ENCODE measurements at places on chromosomes 2 and 18. TPM values are rescaled to one million over a fixed set of nuclear protein-coding genes. Genes with fewer than 3 reads are reported as not detected.

- DNase-seq: no peak
These were observed 82.6 kb downstream of the EN1 start for GRCh38 chr2:118764855-118765254.

The RAD51AP2 gene
- not detected for total RNA-seq

- no peak for DNase-seq
These were observed 93.9 kb downstream of the ZNF804A start for GRCh38 chr2:184692141-184692734.

The DPYSL5 gene
- total RNA-seq: not detected

GRCh38 chr18:36630917-36631316 is 197.9 kb downstream of the TPGS2 start:
- DNase-seq: no peak

DNA sequence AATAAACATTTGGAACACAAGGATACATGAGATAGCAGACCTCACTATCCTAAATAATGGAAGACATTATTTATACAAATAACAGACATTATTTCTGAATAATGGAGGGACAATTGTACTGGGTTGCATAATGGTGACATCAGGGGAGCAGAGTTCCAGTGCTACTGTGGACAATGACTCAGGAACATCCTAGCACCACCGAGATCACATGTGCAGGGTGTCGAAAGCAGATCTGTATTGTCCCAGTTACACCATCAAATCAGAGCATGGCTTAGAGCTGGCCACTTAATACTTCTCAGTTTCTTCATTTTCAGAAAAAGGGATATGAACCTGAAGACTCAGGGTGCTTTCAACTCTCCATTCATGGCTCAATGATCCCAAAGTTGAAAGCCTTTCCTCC is 249.1 kb upstream of the RBMS1 start:
- DNase-seq: peak; percentile 69

DNA sequence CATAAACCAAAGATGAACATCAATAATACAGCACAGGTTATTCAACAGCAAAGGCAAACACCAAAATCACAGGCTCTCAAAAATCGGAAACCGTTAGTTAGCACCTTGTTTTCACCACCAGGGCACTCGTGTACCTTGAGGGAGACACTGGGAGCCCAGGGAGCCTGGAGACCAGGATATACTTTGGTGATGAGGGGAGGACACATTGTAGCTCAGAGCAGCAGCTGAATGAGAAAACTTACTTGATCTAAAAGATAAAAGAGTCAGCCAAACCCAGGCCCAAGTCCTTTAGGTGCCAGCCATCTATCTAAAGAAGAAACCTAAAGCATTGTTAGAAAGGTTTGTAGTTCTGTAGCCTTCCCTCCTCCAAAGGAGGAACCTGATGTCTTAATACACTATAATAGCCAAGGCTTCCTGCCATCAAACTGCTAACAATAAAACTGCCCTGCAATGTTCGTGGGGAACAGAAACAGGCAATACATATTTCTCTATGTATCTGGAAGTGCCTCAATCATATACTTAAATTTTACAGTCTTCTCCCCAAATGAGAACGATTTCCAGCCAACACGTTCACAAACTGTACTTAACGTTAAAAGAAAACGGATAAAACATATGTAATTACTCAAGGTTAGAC is 19.3 kb downstream of the BCL11A start:
- DNase-seq: no peak

- DNase-seq: no peak
These were observed 118.1 kb upstream of the SLC39A10 start for GRCh38 chr2:195538937-195539336.

DNA sequence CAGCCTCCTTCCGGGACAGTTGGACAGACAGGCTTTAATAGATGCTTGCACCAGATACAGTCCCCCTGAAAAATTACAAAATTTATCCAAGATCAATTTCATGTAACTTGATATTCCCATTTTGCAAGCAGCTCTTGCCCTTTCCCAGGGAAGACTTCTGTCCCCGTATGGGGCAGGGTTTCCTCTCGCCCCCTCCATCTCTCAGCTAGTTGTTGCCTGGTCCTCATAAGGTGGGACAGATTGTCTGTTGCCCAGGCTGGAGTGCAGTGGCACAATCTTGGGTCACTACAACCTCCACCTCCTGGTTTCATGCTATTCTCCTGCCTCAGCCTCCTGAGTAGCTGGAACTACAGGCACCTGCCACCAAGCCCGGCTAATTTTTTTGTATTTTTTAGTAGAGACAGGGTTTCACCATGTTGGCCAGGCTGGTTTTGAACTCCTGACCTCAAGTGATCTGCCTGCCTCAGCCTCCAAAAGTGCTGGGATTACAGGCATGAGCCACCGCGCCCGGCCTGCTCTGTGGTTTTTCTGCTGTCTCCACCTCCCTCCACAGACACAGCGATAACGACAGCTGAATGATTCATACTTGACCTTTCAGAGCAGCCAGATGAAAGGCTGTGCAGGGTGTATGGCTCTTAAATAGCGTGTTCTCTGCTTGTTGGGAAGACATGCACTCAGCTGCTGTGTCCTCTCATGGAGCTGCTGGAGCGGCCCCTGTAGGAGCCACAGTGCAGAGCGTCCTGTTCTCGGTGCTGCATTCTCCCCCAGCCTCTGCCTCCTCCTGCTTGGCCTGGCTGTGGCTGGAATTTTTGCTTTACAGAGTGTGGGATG is 61.4 kb downstream of the TTC39C start:
- peak; percentile 84 for DNase-seq

- DNase-seq: no peak
These were observed 39.2 kb downstream of the TRIP12 start for GRCh38 chr2:229882583-229882982.

The TSPYL6 gene
- total RNA-seq: not detected

DNA sequence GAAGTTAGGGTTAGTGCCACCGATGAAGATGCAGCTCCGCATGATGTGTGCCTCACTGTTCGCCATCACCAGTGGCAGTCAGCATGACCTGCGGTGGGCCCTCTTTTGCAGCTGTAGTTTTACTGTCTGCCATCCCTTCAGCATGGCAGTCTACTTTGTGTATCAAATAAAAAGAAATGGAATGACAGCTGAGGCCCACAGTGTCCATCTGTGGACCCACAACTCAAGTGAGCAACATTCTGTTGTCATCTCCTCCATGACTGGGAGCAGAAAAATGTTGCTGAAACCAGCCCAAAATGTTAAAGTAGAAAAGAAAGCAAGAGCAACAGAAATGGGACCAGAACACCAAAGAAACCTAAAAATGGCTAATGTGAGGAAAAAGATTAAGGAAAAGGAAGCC is 128.7 kb downstream of the MEP1B start:
- DNase-seq: no peak

DNA sequence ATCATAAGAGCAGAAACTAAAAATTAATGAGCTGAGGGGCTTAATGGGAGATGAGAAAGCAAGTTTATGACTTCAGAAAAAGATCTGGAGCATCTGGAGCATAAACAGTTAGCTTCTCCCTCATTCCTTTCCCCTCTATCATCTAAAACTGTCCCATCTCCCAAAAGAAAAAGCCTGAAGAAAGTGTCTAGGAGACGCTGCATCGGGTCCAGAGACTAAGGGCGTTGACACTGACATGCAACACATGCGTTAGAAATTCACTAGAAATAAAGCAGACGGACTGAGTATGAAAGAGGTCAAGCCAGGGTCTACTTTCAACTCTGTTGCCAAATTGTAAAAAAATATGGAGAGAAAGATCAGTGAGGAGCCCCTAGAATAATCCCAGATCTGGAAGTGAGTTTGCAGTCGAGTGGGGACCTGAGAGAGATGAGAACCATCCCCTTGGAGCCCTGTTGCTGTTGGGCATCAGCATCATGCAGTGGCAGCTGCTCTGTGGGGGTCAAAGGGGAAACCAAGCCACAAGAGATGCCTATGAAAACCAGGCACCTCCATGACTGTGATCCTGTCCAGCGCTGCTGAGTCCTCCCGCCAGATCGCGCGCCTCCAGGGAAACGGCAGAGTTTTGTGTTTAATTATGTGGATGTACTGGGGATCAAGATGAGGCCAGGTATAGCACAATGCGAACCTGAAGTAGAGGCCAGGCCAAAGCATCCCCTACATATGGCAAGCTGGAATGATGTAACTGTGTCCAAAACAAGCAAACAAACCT is 13.9 kb downstream of the ANTXR1 start:
- DNase-seq: no peak

The NPPC gene
- total RNA-seq: not detected

The ARHGEF4 gene
- total RNA-seq: 140 TPM

GRCh38 chr2:207051385-207051965 is 112.2 kb downstream of the CPO start:
- DNase-seq: no peak

DNA sequence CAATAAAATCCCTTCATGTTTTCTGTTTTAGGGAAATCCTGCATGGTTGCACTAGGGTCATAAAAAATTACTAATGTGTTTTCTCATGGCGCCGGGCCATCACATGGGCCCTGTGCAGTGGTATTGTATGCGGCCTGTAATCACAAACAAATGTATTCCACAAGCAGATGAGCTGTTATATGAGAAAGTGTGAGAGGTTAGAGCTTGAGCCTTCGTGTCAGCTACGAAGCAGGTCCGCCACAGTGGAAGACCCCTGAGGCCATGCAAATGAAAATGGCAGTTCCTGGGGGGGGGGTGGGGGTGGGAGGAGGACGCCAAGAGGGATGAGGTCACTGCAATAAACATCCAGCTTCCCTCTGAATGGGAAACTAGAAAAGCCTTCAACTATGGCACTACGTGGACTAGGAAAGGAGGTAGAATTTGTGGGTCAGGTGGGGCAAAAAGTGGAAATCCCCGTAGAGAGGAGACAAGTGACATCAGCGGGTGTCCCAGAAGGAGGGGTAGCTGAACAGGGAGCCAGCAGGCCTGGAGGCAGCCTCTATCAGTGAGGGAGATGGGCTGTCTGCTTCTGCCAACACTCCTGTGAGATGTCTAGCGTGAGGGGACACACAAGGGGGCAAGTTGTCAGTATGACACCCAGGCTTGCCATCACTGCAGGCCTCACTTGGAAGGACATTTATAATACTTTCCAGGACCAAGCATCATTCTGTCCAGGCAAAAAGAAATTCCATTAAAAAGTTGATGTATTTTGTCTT is 130.3 kb upstream of the CTAGE1 start:
- DNase-seq: no peak

DNA sequence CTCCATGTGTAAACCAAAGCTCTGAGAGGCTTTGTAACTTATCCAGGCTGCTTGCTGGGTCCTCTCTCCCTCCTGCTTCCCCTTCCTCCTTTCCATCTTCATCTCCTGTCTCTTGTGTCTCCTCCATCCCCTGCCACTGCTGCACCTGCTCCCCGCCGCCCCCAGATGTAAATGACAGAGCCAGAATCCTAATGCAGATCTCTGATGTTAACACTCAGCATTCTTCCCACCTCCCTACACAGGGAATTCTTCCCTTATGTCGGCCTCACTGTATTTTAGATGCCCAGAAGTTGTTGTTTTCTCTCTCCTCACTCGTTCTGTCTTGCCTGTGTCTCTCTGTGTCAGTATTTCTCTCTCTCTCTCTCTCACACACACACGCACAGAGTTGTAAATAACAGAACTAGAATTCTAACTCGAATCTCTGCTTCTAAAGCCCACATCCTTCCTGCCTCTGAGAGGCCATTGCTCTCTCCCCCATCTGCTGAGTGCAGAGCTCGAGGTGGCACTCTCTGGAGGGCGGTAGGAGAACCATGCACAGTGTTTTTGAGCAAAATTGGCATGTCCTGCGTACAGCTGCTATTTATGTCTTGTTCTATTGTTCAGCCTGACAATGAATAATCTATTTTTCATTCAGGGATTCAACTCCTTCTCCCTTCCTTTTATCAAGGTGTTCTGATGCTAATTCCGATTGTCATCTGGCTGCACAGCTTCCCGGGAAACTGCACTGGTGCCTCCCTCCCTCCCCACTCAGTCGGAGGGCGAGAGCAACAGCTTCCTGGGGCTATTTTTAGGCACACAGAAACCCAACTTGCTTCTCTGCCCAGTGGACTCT is 219.9 kb downstream of the SH3RF3 start:
- DNase-seq: no peak

- no peak for DNase-seq
These were observed 59.4 kb downstream of the NPAS2 start for GRCh38 chr2:100879296-100879695.

The LOXHD1 gene
- 0.18 TPM for total RNA-seq

The IL36B gene
- 1.5 TPM for total RNA-seq

- DNase-seq: no peak
These were observed 1973.4 kb downstream of the SUCLG1 start for GRCh38 chr2:82485701-82486100.

The KCNJ3 gene
- not detected for total RNA-seq

The PKDCC gene
- 5.6 TPM for total RNA-seq

DNA sequence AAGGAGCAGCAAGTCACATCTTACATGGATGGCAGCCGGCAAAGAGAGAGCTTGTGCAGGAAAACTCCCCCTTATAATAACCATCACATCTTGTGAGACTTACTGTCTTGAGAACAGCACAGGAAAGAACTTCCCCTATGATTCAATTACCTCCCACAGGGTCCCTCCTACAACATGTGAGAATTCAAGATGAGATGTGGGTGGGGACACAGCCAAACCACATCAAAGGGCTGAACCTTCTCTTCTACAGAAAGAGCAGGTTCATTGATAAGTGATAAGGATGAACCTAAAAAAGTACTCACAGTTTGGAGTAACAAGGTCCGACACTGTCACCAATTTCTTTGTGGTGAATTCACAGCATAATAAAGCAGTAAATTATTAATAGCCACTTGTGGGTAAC is 422.2 kb upstream of the FSIP2 start:
- no peak for DNase-seq

The PFN4 gene
- not detected for total RNA-seq

The FBXO48 gene
- 2.7 TPM for total RNA-seq

- no peak for DNase-seq
These were observed 162.7 kb downstream of the MYO3B start for GRCh38 chr2:170340693-170341068.

- no peak for DNase-seq
These were observed 4.8 kb downstream of the TNFRSF11A start for GRCh38 chr18:62329691-62330454.

DNA sequence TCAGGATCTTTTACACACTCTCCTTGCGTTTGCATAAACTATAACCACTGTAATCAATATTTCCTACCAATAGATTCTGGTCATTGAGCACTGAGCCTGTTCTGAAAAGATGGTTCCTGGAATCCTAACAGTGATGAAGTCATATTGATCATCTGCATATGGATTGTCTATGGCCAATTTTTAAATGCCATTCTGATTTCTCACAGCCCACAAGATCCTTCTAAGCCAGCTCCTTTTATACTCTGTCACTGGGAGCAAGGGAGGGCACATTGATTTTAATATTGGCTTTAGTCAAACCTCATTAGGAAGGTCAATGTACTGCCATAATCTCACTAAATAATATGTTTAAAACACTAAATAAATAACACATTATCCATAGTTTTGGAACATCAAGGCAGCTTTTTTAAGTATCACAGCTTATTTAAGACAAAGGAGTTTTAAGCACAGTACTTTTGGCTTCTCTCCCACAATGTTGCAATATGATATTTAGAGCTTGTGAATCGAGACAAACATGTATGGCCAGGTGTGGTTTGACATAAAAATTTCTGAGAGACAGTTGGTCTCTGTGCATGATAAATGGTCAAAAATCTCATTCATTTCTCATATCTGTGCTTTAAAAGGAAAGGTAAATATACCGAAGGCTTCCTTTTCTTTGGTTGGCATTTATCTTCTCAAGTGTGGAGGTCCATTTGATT is 267.3 kb downstream of the MTX2 start:
- no peak for DNase-seq

The ADAM23 gene
- 0.57 TPM for total RNA-seq

GRCh38 chr2:11012131-11012693 is 100.5 kb downstream of the KCNF1 start:
- DNase-seq: peak; percentile 34
